Esophagus mucosa (tissue), 1 donor: ENCODE measurements at places on chromosomes 13 and 19. TPM values are rescaled to one million over a fixed set of nuclear protein-coding genes. Genes with fewer than 3 reads are reported as not detected.

The NAXD gene
- 21.4 TPM for total RNA-seq

The C19orf73 gene
- 1.3 TPM for total RNA-seq

The LILRA1 gene
- 0.16 TPM for total RNA-seq

The DCT gene
- total RNA-seq = not detected

The CEACAM21 gene
- 2.0 TPM for total RNA-seq

The PTH2 gene
- total RNA-seq = not detected

The SIGLEC12 gene
- total RNA-seq = not detected

DNA sequence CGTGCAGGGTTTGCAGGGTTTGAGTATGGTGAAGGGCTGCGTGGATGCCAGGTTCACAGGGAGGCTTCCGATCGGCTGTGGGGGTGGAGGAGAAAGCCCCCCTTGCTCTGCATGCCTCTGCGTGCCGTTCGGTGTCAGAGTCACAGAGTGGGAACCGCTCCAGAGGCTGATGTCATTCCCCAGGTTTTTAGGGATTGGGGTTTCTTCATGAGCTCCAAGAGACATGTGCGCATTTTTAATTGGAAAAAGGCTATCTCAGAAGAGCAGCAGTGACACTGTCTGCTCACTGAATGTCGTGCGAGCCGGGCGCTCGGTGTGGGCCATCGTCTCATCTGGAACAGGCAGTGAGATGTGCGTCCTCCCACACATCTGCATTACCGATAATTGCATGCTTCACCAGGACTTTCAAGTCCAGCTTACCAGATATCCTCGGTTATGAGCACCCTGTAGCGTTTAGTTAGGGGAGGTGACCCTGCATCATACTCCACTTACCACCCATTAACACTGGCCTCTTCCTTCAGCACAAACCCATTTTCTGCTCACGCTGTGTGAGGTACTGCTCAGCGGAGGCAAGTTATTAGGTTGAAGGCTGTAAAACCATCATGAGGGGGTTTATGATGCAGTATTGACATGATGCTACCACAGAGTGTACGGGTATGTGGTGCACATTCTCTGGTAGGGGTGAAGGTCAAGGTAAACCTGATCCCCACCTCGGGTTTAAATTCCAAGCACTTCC lies 1.7 kb downstream of the MCF2L start:
- ATAC-seq = no peak

DNA sequence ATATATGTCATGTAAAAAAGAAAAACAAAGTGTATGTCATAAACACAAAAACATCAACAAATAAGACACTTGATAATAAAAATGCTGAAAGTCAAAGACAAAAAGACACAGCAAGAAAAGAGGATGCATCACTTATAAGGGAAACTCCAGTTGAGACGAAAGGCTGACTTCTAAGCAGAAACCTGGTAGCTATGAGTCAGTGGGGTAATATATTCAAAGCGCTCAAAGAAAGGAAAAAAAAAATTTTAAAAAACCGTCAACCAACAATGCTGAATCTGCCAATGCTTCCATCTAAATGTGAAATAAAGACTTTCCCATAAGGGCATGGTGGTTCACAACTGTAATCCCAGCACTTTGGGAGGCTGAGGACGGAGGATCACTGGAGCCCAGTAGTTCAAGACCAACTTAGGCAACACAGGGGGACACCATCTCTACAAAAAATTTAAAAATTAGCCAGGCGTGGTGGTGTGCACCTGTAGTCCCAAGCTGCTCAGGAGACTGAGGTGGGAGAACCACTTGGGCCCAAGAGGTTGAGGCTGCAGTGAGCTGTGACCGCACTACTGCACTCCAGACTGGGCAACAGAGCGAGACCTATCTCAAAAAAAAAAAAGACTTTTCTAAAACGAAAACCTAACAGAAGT lies 24.0 kb downstream of the USP12 start:
- no peak for ATAC-seq

GRCh38 chr19:6213696-6214641 lies 65.8 kb downstream of the MLLT1 start:
- no peak for ATAC-seq

DNA sequence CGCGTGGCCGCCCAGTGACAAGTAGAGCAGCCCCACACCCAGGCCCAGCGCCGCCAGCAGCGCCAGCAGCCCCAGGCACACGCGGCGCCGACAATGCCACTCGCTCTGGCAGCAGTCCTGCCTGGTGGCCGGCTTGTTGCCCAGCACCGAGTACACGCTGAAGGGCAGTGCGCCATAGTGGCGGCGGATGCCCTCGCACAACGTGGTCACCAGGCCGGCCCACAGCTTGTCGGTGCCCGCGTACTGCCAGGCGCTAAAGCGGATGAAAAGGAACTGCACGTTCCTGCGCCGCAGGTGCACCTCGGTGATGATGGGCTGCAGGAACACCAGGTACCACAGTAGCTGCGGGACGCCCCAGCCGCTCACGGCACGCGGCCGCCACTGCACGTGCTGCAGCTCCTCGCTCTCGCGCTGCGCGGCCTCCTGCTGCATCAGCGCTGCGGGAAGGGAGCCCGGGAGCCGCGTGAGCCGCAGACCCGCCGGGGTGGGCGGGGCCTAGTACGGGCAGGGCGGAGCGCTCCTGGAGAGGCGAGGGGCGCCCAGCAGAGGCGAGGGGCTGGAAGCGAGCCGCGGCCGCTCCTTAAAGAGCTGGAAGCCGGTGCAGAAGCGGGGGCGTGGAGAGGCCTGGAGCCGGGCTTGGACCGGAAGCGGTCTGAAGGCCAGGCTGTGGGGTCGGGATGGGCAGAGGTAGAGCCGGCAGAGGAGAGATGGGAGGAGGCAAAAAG lies 7.3 kb downstream of the NKPD1 start:
- ATAC-seq = peak; percentile 6

DNA sequence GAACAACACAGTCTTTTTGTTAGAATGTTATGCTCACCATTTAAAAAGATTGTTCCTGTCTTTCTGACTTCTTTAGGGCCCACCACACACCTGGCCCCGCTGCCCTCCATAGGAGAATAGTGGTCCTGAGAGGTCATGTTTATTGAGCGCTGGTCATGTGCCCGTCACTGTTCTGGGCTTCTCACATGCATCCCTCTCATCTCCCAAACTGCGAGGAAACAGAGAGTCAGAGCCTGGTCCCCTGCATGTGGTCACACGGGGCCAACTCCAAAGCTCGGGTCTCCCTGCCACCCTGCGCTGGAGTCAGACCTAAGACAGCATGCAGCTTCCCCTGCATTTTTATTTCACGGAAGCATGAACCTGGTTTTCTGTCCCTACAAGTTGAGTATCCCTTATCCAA lies 70.4 kb upstream of the GPR183 start:
- no peak for ATAC-seq

DNA sequence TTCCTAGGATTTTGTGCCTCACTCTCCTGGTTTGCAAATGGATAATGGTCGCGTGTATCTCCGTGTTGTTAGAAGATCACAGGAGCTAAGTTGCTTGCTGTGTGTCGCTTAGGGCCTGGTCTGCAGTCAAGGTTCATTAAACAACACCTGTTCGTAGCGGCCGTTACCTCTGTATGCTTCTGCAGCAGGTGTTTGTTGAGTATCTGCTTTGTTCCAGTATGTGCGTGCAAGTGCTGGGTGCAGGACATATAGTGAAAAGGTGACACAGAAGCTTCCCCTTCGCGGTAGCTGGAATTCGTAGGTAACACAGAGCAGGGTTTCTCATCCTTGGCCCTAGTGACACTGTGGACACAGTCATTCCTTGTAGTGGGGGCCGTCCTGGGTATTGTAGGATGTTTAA lies 5.4 kb downstream of the MED25 start:
- no peak for ATAC-seq

DNA sequence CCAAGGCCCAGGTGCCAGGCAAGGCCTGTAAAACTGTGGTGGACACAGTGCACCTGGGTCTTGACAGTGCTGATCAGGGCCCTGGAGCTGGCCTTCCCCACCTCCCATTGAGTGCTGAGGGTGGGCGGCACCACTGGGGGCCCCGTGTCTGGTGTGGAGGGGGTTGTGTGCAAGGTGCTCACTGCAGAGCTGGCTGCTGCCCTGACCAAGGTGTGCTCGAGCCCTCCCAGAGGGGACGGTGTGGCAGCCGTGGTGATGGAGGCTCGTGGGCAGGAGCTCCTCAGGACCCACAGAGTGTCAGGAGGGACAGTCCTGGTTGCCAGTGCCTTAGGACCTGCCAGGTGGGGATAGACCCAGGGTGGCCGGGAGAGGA lies 23.0 kb downstream of the ATP4B start:
- ATAC-seq = no peak

DNA sequence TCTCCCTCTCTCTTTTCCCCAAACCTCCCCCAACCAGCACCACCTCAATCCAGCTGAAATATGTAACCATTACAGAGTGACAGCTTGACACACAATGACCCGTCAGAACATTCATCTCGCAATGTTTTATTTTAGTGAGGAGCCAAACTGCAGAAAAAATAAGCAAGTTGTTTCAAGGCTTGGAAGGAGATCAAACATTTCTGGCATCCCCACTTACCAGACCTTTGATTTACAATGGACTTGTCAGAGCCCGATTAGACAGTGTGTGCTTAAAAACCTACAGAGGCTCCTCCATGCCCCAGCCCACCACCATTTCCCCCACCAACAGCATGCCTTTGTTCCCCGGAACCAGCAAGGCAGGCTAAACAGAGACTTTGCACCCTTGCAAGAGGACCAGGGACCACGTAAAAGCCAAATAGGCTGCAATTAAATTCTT lies 382.8 kb upstream of the ZNF507 start:
- ATAC-seq = no peak

DNA sequence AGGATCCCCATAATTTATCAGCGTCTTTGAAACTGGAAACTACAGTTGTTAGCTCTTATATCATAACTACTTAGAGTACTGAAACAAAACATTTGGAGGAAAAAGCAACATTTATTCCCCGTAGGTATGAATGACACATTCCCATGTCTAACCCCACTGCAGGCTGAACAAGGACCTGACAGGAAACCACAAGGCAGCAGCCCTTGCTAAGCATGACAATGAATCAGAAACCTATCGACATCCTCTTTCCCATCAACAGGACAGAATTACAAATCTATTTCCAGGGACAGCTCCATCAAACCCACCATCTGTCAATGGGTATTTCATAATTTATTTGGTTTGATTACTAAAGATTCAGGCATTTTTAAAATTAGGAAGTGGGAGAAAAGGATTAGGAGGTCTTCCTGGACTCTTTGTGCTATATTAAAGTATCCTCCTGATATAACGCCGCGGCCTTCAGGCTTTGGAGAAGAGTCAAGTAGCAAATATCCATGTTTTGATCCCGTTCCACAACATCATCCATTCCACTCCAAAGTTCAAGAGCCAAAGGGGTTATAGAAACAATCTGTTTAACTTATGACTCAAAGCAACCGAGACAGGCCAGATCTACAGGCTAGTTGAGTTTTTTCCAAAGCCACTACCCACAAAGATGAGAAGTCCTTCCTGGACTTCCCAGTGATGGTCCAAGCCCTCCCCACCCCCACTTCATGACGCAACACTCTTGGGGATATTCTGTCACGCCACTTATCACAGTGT lies 51.1 kb downstream of the FAM216B start:
- ATAC-seq = no peak

DNA sequence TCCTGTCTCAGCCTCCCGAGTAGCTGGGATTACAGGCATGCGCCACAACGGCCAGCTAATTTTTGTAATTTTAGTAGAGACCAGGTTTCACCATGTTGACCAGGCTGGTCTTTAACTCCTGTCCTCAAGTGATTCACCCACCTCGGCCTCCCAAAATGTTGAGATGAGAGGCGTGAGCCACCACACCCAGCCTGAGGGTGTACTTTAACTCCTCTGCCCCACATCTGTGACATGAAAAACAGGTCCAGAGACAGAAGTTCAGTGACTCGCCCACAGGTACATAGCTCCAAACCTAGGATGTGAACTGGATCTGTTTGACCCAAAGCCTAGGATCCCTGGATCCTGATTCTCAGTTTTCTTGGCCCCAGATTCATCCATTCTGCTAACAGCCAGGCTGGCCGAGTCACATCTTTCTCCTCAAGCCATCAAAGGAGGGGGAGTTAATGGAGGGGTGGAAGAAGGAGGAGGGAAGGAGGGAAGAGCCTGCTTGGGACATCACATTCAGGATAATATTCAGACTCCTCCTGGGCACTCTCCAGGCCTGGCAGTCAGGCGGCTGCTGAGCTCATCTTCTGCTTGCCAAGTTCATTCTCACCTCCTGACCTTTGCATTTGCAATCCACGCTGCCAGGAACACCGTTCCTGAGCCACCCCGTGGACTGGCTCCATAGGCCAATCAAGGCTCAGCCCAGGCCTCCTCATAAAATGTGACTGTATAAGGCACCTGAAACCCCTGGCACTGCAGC lies 3.1 kb downstream of the SPC24 start:
- ATAC-seq = peak; percentile 28

- ATAC-seq = no peak
Measured at GRCh38 chr13:22599156-22599555, 581.6 kb upstream of the SGCG start.

GRCh38 chr19:5635427-5635826 lies 12.5 kb downstream of the SAFB start:
- no peak for ATAC-seq

- ATAC-seq = no peak
Measured at GRCh38 chr13:113917594-113918371, 53.9 kb upstream of the GAS6 start.

DNA sequence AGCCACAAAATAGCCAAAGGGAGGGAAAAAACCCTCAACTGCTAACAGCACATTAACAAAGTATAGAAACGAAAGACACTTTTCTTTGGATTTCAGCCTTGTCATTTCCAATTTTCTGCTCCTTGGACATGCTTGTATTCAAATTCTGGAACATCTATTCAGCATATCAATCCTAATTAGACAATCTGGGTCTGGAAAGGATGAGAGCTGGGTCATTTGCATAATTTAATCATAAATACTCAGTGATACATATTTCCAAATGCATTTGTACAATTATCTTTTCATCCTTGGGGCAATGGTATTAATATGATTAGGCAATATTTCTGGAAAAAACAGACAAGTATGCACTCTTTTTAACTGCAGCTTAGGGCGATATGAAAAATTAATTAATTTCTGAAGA lies 14.3 kb downstream of the DACH1 start:
- no peak for ATAC-seq

DNA sequence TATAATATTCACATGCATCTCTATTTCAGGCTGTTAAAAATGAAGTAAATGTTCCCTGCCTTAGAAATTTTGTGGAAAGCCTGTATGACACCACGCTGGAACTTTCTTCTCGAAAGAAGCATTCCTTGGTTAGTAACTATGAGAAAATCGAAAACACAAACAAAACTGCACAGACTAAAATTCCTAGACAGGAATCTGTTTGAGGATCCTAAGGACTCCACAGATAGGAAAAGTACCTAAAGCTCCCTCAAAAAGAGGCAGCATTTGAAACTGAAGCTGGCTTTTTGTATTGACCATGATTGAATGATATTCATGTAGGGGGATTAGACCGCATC lies 103.4 kb downstream of the FRY start:
- ATAC-seq = no peak
